Bronchial epithelial cell (primary cell): ENCODE measurements at places on chromosomes 12 and 14. TPM values are rescaled to one million over a fixed set of nuclear protein-coding genes. Genes with fewer than 3 reads are reported as not detected.
A peak's percentile ranks its signal among the peaks of the same experiment; 100 is the strongest.

DNA sequence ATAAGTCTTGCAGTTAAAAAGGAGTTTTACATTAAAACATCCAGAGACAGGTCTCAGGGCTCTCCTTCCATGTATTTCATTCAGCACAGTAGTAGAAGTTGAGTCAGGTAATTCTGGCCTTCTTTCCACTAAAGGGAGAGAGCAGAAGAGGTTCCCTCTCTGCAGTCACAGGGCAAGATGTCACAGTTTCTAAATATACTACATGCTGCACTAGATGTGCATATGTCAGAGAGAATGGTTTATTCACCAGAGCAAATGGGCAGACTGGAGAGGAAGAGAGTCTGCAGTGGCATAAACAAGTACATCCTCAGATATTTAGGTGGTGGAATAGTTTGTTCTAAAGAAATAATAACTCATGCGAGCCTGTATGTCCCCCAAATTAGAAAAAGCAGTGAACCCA is 132.0 kb downstream of the KICS2 start:
- no peak for DNase-seq

DNA sequence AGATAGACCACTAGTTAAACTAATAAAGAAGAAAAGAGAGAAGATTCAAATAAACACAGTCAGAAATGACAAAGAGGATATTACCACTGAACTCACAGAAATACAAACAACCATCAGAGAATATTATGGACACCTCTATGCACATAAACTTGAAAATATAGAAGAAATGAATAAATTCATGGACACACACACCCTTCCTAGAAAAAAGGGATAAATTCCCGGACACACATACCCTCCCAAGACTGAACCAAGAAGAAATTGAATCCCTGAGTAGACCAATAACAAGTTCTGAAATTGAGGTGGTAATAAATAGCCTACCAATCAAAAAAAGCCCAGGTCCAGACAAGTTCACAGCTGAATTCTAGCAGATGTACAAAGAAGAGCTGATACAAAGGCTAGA is 187.9 kb downstream of the SEC23A start:
- DNase-seq, result no peak

- no peak for DNase-seq
Measured at GRCh38 chr12:121232163-121232562, 22.2 kb downstream of the P2RX4 start.

Gene EGLN3
- 48.7 and 91.7 TPM in 2 replicates for total RNA-seq

DNA sequence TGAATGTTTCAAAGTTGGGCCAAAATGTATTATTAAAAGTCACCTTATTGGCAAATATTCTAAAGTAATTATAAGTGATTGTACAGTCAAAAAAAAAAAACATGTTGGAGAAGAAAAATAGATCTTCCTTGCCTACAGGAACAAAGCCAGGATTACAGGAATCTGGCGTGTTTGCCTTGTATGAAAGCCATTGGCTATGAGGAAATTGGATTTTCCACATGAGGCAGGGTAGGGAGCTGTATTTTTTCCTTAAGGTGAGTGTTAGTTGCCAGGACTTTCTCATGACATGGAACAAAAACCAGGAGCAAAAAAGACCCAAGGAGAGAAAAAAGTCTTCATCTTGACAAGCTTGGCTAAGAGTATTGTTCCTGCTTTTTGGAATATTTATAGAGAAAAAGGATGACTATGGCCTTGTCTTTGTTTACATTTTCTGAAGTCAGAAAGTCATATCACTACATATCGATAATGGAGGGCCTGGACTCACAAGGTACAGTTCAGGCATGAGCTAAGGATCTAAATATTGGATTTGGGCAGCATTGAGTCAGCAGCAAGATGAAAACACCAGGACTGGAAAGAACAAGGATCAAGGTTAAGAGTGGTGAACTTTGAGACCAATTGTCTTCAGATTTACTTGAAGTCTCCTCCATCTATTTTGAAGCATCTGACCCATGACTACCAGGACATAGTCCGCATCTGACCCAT is 68.4 kb upstream of the FLRT2 start:
- no peak for DNase-seq

Gene PCED1B
- total RNA-seq, result 0.51 and 1.3 TPM in 2 replicates

Gene ANO4
- 2.4 TPM in 2 replicates for total RNA-seq

Gene KRT86
- 0.26 TPM in 2 replicates for total RNA-seq

Gene KIF26A
- total RNA-seq, result 0.26 and 1.0 TPM in 2 replicates

Gene TCL1B
- total RNA-seq, result not detected in 2 replicates

DNA sequence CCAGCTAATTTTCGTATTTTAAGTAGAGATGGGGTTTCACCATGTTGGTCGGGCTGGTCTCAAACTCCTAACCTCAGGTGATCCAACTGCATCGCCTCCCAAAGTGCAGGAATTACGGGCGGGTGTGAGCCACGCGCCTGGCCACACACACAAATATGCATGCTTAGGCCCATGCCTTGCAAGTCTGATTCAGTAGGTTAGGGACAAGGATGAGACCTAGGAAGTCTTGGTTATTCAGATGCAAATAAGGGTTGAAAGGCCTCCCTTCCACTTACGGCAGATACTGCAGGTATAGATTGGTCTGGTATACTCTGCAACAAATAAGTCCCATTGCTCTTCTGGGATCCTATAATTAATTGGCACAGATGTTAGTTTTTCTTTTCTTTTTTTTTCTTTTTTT is 32.9 kb downstream of the TXNRD1 start:
- DNase-seq, result no peak

DNA sequence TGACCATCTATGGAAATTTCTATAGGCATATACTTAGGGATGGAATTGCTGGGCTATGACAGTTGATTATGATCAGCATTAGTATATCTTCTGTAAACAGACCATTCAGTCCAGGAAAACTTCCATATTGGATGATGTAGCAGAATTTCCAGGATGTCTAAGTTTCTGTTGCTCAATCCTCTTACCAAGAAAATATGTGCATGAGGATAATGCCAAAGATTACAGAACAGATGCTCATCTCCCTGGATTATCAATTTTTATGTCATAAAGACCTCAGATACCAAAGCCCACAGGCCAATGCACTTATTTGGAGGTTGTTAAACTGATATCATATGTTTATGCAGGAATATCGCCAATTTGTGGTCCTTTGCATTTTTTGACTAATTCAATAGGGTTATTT is 354.4 kb upstream of the FLRT2 start:
- DNase-seq, result peak; percentile 53

DNA sequence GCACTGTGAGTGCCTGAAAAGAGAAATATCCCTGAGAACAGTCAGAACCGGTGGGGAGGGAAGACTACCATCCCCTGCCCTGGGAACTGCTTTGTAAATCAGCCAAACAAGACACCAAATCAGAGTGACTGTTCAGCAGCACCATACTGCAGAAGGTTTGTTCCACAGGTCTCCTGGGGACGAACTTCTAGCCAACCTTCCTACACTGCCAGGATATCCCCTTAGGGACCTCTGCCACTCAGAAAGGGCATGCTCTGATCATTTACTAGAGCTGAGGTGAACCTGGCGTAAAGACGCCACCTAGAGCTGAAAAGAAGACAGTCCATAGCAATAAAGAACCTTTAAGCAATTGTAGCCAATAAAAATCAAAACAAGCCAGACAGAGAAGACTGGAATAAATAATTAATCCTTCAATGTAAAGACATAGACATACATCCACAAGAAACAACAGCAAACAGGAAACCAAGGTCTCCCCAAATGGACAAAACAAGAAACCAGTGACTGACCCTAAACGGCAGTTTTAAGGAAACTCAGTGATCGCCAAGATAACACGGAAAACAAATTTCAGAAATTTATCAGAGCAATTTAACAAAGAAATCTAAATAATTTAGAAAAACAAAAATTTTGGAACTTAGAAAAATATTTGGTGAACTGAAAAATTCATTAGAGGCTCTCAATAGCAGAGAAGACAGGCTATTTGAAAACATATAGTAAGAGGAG is 228.1 kb upstream of the AMIGO2 start:
- peak; percentile 74 for DNase-seq

- no peak for DNase-seq
Measured at GRCh38 chr12:39613525-39613924, 6.1 kb downstream of the ABCD2 start.

Gene RNASE7
- 8.2 and 12.1 TPM in 2 replicates for total RNA-seq

DNA sequence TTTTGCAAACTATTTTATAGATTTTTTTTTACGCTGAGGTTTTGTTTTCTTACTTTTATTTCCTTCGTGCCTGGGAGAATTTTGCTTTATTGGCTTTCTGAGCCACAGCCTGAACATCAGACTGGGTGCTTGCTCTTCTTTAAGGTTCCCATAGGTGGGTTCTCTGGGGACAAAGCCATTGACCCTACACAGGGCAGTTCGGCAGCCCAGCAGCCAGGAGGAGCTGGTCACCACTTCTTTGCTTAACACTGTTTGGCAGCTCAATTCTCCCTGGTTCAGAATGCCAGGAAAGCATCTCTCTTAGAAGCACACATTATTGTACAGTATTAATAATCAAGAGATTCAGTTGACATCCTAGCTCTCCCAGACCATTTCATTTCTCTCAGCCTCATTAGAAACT is 140.8 kb upstream of the NEDD1 start:
- DNase-seq, result no peak

GRCh38 chr14:95034788-95035187 is 122.5 kb downstream of the DICER1 start:
- DNase-seq, result no peak

GRCh38 chr14:104220215-104221070 is 82.1 kb downstream of the KIF26A start:
- DNase-seq, result no peak

Gene EID3
- 1.9 and 2.4 TPM in 2 replicates for total RNA-seq

Gene CRIP2
- total RNA-seq, result 13.2 and 22.3 TPM in 2 replicates

- peak; percentile 74 for DNase-seq
Measured at GRCh38 chr12:116376354-116377193, 99.1 kb upstream of the MED13L start.

GRCh38 chr14:86221000-86221399 is 691.1 kb downstream of the FLRT2 start:
- no peak for DNase-seq

Gene CD163
- total RNA-seq, result not detected in 2 replicates

DNA sequence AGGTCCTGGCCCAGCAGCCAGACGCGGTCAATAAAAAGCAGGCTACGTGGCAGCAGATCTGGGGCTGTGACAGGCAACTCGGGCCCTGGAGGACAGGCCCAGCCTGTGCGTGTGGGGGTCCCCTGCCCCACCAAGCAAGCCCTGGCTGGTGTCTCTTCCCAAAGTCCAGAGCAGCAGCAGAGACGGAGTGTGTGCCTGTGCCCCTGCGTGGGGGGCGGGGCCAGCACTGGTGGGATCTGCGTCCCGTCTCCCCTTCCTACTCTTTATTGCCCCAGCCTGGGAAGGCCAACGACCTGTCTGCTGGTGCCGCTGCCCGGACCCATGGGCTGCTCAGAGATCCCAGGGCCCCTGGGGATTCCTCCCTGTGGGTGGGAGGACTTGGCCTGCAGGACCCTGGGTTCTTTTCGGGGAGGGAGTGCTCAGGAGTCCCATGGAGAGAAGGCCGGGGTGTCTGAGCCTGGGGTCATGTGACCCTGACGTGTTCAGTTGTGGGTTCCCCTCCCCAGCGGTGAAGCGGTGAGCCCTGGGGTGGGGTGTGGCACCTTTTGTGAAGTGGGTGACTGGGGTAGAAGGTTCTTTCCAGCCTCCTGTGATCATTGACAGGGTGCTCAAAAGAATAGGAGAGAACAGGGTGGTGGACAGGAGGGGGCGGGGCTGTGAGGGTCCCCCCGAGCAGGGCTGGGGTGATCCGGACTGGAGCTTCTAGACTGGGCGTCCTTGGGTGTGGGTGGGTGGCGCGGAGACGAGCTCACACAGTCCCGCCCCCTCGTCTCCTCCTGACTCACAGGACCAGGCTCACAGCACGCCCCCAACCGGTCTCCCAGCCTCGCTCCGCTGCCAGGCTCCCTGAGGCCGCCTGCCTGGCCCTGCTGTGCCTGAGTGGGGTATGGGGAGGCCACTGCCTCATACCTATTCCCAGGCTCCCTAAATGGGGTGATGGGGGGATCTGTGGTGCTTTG is 22.4 kb downstream of the ASPG start:
- DNase-seq, result peak; percentile 68

- DNase-seq, result no peak
Measured at GRCh38 chr14:57918791-57919190, 52.9 kb upstream of the SLC35F4 start.

DNA sequence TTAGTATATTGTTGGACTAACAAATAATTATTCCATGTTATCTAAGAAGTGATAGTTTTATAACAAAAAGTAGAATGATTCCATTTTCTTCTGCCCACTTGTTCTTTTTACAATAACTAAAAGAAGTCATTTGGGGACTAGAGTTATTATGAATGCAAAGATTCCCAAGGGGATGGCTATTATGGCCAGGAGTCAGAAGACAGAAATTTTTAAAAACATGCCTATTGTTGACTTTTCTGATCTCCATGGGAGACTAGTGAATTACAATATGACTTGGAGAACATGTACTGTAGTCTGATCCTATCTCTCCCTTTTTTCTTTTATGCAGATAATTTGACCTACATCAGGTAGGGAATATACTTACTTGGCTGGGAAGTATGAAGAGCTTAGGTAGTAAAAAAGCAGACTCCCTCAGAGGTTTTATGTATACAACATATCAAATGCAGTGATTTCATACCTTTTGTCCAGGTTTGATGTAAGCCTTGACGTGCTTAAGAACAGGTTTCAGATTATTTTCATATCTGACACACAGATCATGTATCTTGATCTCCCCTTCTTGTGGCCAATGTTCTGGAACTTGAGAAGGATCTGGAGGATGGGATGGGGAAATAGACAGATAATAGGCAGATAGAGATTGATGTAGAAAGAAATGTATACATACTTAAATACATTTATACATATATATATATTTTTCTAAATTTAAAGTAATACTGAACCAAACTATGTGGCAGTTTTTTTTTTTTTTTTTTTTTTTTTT is 41.0 kb upstream of the KCNJ8 start:
- DNase-seq, result no peak

DNA sequence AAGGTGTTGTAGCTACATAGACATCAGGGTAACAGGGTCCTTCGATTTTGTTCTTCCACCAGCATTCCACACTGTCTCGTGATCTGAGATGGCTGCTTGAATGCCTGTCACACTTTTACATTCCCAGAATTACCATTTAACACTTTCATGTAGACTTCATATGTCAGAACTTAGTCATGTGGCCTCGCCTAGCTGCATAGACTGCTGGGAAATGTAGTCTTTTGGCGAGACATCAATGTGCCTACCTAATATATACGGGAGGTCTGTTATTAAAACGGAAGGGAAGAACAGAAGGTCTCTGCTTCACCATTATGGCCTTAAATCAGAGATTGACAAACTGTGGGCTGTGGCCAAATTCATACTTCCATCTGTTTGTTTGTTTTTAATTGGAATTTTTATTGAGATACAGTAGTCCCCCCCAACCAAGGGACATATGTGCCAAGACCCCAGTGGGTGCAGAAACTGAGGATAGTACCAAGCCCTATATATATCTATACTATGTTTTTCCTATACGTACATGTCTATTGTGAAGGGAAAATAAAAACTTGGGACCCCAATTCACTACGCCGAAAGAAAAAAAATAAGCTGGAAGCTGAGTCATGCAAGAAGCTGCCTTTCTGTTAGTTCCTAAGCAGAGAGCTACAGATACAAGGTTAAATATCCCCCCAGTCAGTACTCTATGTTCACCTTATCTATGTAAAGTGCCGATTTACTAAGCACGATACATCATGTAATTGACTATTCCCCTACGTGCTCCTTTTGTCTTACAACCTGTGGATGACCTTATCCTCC is 11.3 kb upstream of the HRK start:
- DNase-seq, result peak; percentile 41

- no peak for DNase-seq
Measured at GRCh38 chr12:105554223-105554678, 223.8 kb downstream of the C12orf75 start.

Gene SERPINA5
- total RNA-seq, result not detected in 2 replicates

- DNase-seq, result peak; percentile 51
Measured at GRCh38 chr12:100138048-100138802, 4.4 kb downstream of the BLTP3B start.

- no peak for DNase-seq
Measured at GRCh38 chr14:22007784-22008412, 334.3 kb upstream of the OR4E1 start.
